ENCODE measurements at places on chromosomes 5 and 9. TPM values are rescaled to one million over a fixed set of nuclear protein-coding genes. Genes with fewer than 3 reads are reported as not detected.
A peak's percentile ranks its signal among the peaks of the same experiment; 100 is the strongest.

The DENND4C gene
- total RNA-seq = 63.0 TPM

DNA sequence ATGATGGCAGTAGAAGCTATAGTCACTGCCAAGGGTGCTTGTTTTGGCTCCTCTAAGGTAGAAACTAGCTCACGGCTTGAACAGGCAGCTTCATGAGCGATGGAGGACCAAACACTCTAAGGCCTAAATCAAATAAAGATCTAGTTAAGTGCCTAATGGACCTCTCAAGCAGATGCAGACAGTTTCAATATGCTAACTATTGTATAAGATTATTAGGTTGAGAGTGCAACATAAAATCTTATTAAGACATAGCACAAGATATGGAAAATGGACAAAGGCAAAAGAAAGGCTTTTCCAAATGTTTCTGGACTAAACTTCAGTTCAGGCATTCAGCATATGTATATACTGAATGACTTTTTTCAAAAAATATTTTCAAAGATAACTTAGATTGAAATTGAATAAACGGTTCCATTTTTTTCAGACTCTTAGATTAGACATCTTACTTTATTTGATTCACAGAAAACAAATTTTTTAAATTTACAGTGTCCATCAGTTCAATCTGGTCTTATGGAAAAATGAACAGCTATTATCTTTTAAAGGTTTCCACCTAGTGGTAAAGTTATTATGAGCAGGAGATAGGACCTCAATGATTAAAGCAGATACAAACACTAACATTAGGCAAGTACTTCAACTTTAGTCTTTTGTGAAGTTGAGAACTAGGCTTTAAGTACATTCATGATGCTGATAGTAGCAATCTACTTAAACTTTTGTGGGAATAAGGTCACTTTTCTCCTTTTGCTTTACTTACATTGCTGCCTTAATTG lies 1167.7 kb downstream of the MAT2B start:
- DNase-seq = peak; percentile 26

DNA sequence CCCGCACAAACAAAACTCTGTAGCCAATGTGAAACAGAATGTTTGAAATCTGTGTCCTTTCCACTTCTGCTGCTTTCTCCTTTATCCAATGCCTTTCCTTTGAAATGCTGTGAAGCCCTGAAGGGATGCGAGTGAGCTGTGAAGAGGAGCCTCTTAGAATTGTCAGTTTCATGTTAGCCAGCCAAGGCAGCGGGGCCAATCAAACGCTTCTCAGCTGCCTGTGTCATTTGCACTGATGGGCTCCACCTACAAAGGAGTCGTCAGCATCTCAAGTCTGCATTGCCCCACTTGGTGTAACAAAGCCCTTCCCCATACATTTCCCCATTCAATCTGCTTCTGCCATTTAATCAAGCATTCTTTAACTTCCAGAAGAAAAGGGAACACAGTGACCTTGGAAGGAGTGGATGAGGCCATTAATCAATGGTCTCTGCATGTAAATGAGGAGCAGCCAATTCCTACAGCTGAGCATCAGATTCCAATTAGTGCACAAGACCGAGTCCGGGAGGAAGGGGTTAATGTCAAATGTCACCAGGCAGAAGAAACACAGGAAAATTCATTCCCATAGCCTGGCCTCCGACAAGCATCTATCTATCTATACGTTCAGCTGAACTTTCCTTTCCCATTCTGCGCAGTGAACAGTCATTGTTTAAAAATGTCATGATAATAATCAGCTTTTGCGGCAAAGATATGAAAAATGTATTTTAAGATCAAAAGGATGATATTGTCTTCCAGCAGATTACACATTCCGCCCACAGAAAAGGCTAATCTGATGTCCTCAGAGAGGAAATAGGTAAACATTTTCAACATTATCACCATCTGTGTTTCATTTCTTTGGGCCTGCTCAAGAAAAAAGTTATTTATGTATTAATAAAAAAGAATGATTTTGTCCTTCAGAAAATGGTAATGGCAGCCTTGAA lies 154.6 kb downstream of the FSTL4 start:
- DNase-seq = no peak

The ITGA2 gene
- total RNA-seq = 35.0 TPM

GRCh38 chr9:110886832-110887231 lies 151.4 kb downstream of the LPAR1 start:
- peak; percentile 31 for DNase-seq

DNA sequence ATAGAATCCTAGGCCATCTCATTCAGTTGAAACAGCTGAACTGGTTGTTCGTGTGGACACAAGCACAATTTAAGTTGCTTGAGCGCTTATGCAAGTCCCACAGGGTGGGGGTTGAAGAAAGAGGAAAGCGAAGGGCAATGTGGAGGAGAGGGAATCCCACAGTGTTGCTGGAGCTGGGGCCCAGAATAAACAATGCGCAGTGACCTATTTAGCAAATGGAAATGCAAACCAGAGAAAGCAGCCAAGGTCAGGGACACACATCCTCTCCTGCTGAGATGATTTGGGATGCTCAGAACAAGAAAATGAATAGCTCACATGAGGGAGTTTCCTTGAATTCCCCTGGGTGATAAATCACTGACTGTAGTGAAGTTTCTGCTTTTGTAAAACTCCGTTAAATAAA lies 838.3 kb downstream of the TLE4 start:
- no peak for DNase-seq

The ACTBL2 gene
- under 0.01 TPM for total RNA-seq

- DNase-seq = peak; percentile 49
Observed at GRCh38 chr9:127224883-127225739, 39.5 kb upstream of the GARNL3 start.

GRCh38 chr5:34740389-34740806 lies 84.3 kb downstream of the RAI14 start:
- no peak for DNase-seq

DNA sequence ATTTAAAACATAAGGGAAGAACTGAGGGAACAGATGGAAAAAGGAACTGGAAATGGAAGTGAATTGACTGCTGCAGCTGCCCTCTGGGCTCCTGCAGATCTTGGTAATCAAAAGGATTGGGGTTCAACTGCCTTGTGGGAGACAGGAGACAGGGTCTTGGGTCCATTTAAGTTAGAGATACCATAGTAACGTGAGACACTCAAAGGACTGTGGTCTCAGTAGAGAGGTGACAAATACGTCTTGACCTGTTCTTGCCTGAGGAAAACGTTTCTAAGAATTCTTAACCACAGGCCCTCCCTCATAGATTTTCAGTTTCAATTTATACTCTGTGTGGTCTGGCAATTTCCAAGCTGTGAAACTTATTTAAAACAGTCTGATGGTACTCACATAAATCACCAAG lies 100.8 kb upstream of the DHFR start:
- DNase-seq = no peak

- DNase-seq = no peak
Observed at GRCh38 chr9:129814432-129815223, 9.3 kb downstream of the TOR1A start.

The SPATA31C1 gene
- total RNA-seq = not detected

All from bronchial epithelial cell (primary cell).